Purkinje cell (primary cell): ENCODE measurements at places on chromosomes 3 and 15. TPM values are rescaled to one million over a fixed set of nuclear protein-coding genes. Genes with fewer than 3 reads are reported as not detected.

Gene CPN2
- polyA plus RNA-seq, result not detected in 2 replicates

Gene PLA2G4B
- polyA plus RNA-seq, result 2.1 TPM in 1 of 2 replicates, not detected in the other

Gene FBXL2
- 32.7 and 35.8 TPM in 2 replicates for polyA plus RNA-seq

Gene ERC2
- 11.0 and 24.8 TPM in 2 replicates for polyA plus RNA-seq

Gene HYAL1
- 0.83 TPM in 1 of 2 replicates, not detected in the other for polyA plus RNA-seq

Gene SKOR1
- 26.2 and 35.5 TPM in 2 replicates for polyA plus RNA-seq

Gene SPESP1
- 2.8 and 22.1 TPM in 2 replicates for polyA plus RNA-seq

Gene VGLL3
- 0.08 and 0.22 TPM in 2 replicates for polyA plus RNA-seq

Gene CNTN3
- 239 and 300 TPM in 2 replicates for polyA plus RNA-seq

Gene RPS27L
- 141 and 160 TPM in 2 replicates for polyA plus RNA-seq

Gene MYLK
- polyA plus RNA-seq, result 5.7 and 7.8 TPM in 2 replicates

Gene CHRM5
- not detected in 2 replicates for polyA plus RNA-seq

Gene RETNLB
- not detected in 2 replicates for polyA plus RNA-seq

Gene CAMKV
- polyA plus RNA-seq, result 0.11 and 22.0 TPM in 2 replicates

Gene PPP1R14D
- polyA plus RNA-seq, result not detected in 2 replicates

Gene CPEB1
- polyA plus RNA-seq, result 49.0 and 55.0 TPM in 2 replicates

Gene RSRC1
- 149 and 161 TPM in 2 replicates for polyA plus RNA-seq

Gene TUSC7
- 5.7 TPM in 1 of 2 replicates, not detected in the other for polyA plus RNA-seq

Gene DUOXA2
- polyA plus RNA-seq, result not detected in 2 replicates

Gene SCG3
- 252 and 324 TPM in 2 replicates for polyA plus RNA-seq

Gene MEGF11
- 0.44 and 1.1 TPM in 2 replicates for polyA plus RNA-seq

Gene TRIM42
- not detected in 2 replicates for polyA plus RNA-seq

Gene GOLGA6L26
- not detected in 2 replicates for polyA plus RNA-seq

Gene GOLGA8G
- polyA plus RNA-seq, result not detected in 2 replicates

Gene PXYLP1
- polyA plus RNA-seq, result 37.4 and 43.3 TPM in 2 replicates

Gene ADAM10
- polyA plus RNA-seq, result 19.2 and 19.3 TPM in 2 replicates

Gene GXYLT2
- 0.42 and 0.69 TPM in 2 replicates for polyA plus RNA-seq

Gene BFSP2
- polyA plus RNA-seq, result not detected in 2 replicates

Gene KCNMB2
- 3.3 TPM in 1 of 2 replicates, not detected in the other for polyA plus RNA-seq

Gene DHX36
- polyA plus RNA-seq, result 78.0 and 94.6 TPM in 2 replicates

Gene CCR2
- polyA plus RNA-seq, result not detected in 2 replicates

Gene CXCR6
- polyA plus RNA-seq, result not detected in 2 replicates

Gene TP53BP1
- polyA plus RNA-seq, result 18.8 and 30.5 TPM in 2 replicates

Gene TNFSF10
- 0.30 TPM in 1 of 2 replicates, not detected in the other for polyA plus RNA-seq

Gene ERICH6
- 0.79 TPM in 1 of 2 replicates, not detected in the other for polyA plus RNA-seq

Gene CSPG4
- polyA plus RNA-seq, result not detected in 2 replicates

Gene GNB5
- 58.3 and 60.7 TPM in 2 replicates for polyA plus RNA-seq

Gene PLA2G4D
- polyA plus RNA-seq, result 0.35 and 1.7 TPM in 2 replicates

Gene ONECUT1
- polyA plus RNA-seq, result not detected in 2 replicates

Gene NDUFAF3
- polyA plus RNA-seq, result 158 and 201 TPM in 2 replicates

Gene CD86
- polyA plus RNA-seq, result not detected in 2 replicates

Gene C3orf85
- polyA plus RNA-seq, result not detected in 2 replicates

Gene P2RY12
- polyA plus RNA-seq, result 0.27 TPM in 1 of 2 replicates, not detected in the other

Gene GCNT3
- polyA plus RNA-seq, result not detected in 2 replicates

Gene TPRA1
- 1.4 and 3.4 TPM in 2 replicates for polyA plus RNA-seq

Gene BOC
- polyA plus RNA-seq, result 0.88 and 3.7 TPM in 2 replicates

Gene SLC27A2
- not detected in 2 replicates for polyA plus RNA-seq

Gene EIF4E3
- 9.9 and 14.5 TPM in 2 replicates for polyA plus RNA-seq

Gene POMGNT2
- polyA plus RNA-seq, result 14.3 and 14.7 TPM in 2 replicates

Gene GCSAM
- not detected in 2 replicates for polyA plus RNA-seq

Gene GOLGA6L10
- 0.42 and 1.0 TPM in 2 replicates for polyA plus RNA-seq

Gene UCN2
- not detected in 2 replicates for polyA plus RNA-seq

Gene POLQ
- 0.07 and 0.66 TPM in 2 replicates for polyA plus RNA-seq

Gene STAC
- 0.85 and 7.7 TPM in 2 replicates for polyA plus RNA-seq

Gene PRR20G
- 0.23 TPM in 1 of 2 replicates, not detected in the other for polyA plus RNA-seq

Gene SCAMP5
- 36.5 and 48.3 TPM in 2 replicates for polyA plus RNA-seq
